ENCODE measurements at places on chromosomes 4 and X.

GRCh38 chr4:156138781-156139280 is 185.2 kb upstream of the CTSO start:
- DNase-seq, result no peak

DNA sequence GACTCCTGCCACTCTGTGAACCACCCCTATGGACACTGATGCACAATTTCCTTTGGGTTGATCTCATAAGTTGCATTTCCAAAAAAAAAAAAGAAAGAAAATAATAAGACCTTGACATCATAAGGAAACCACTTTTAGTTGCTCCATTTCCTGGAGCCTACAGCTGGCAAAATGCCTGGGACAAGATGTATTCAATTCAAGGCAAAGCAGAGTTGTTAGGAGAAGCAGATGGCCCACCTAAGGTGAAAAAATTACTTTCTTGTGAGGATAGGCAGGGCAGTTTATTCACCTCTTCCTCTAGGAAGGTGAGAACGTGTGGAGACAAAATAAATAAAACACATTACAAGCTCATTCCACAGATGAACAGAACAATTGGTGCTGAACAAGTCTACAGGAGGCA is 14.1 kb upstream of the SCRG1 start:
- no peak for DNase-seq

GRCh38 chr4:112938461-112939058 is 110.9 kb upstream of the ANK2 start:
- DNase-seq, result peak; percentile 17

- DNase-seq, result no peak
These were observed 14.8 kb downstream of the GIMD1 start for GRCh38 chr4:106353786-106354185.

DNA sequence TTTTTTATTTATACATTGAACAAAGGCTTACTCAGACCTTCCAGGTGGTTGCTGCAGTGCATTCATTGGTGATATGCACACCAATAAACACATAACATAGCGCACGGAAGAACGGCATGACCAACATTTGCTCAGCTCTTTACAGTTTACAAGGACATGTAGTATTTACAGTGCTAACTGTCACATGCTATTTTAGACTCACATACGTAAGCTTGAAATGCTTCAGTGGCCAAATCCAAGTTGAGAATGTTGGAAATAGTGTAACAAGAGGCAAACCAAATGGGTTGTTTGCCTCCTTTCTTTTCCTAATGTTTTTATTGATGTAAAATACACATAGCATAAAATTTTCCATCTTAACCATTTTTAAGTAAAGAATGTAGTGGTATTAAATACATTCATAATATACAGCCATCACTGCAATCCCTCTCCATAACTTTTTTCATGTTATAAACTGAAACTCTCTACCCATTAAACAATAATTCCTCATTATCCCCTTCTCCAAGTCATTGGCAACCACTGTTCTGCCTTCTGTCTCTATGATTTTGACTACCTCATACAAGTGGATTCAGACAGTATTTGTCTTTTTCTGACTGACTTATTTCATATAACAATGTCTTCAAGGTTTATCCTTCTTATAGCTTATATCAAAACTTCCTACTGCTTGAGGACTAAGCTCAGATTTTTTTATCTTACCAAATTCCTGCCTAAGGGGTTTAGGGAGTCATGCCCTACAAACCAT is 1722.9 kb upstream of the AGA start:
- no peak for DNase-seq

- DNase-seq, result no peak
These were observed 186.1 kb downstream of the TMA16 start for GRCh38 chr4:163680386-163681098.

DNA sequence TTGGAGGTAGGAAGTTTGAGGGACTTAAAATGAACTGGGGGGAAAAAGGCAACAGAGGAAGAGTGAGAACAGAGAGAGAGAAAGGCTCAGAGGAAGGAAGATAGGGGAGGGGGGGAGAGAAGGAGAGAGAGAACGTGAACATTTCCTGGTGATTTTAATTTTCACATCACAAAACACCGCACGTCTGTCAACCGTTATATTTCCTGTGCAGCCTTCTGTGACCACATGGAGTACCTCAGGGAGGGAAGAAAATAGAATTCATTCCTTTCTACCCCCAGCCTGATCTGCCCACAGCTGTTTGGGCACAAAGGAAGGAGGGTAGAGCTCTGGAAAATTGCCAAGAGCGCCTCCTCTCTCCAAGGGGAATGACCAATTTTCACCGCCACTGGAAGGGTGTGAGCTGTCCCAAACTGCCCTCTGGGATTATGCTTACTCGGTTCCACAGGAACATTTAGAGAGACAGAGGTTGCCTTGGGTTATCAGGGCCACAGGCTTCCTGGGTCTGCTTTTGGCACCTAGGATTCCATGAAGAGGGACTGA is 135.7 kb upstream of the MAMLD1 start:
- no peak for DNase-seq

DNA sequence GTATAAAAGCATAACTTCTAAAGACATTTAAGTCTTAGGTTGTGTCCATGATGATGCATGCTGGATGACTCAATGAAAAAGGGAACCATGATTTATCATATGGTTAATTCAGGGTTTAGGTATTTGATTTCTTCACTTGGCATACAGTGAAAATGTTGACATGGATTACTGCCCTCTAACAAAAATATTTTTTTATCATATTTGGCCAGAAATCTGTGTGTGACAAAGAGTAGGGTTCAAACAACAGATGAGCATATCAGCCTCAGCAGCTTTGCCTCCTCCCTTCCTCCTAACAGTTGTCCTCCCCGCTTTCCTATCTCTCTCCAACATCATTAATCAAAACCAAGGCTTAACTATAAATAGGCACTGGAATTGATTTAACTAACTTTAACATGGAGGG is 46.3 kb downstream of the ARHGAP6 start:
- DNase-seq, result no peak

DNA sequence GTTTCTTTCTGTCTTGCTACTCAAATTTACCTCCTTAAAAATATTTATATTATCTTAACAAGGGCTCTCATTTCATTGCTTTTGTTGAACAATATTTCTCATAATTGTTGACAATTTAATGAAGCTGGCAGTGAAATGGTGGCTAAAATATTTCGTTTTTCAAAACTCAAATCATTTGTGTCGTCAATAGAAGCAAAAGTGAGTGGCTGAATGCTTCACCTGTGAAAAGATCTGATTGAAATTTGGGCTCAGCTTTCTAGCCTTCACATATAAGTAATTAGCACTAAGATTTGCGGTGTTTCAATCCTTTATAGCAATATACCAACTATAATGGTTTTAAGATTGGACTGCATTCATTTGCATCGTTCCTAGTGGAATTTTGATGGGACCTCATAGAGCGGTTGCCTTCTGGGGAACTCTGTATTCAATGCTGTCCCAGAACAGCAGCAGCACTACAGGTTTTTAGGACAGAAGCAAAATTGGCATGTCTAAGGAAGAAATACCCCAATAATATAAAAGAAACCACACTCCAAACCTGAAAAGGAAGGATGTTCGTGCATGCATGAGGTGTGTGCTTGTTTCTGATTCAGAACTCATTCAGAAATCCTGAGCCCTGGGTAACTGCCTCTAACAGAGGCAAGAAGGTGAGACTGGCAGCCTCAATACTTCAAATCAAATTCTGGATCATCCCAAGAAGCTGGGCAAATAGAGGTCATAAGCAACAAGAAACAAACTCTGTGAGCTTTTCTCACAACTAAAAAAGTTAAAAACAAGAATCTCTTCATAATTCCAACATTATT is 2.5 kb downstream of the CXCL1 start:
- DNase-seq, result no peak

GRCh38 chr4:16721613-16722291 is 176.7 kb downstream of the LDB2 start:
- no peak for DNase-seq

DNA sequence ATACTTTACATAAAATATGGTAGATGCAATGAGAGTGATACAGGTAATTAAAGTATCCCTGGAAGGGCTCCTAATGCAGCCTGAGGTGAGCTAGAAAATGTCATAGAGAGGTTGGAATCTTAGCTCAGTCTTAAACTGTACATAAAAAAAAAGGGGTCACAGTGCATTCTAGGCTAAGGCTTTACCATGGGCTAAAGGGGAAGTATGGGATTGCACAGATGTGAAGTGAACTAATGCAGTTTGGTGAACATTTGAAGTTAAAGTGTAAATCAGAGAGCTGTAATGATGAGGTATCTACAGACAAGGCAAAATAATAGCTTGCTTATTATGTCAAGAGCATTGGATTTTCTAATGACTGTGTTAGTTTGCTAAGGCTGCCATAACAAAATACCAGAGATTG is 405.9 kb downstream of the ADGRL3 start:
- DNase-seq, result no peak

DNA sequence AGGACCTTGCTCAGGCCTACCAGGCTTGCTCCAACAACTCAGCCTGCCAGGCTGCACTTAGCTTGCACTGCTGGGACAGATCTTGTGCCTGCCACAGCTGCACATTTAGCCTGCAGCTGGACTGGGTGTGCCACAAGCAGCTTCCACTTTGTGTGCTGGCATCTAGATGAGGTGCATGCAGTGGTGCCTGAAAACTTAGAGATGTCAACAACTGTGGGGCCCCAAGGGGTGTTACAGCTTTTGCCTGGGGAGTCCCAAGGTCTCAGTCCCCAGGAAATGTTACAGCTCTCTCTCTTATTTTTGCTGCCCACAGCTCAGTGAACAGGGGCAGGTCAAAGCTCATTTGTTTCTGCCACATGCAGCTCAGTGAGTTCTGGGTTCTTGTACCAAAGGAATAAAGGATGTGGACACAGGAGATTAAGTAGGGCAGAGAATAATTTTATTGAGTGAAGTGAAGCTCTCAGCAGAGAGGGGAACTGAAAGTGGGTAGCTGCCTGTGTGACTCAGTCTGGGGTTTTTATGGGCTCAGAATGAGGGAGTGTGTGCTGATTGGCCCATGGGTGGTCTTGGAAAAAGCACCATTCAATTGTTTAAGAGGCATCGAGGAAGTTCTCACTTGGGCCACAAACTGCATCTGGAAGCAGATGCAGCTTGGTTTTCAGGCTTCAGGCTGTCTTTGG is 828.3 kb downstream of the TECRL start:
- no peak for DNase-seq

DNA sequence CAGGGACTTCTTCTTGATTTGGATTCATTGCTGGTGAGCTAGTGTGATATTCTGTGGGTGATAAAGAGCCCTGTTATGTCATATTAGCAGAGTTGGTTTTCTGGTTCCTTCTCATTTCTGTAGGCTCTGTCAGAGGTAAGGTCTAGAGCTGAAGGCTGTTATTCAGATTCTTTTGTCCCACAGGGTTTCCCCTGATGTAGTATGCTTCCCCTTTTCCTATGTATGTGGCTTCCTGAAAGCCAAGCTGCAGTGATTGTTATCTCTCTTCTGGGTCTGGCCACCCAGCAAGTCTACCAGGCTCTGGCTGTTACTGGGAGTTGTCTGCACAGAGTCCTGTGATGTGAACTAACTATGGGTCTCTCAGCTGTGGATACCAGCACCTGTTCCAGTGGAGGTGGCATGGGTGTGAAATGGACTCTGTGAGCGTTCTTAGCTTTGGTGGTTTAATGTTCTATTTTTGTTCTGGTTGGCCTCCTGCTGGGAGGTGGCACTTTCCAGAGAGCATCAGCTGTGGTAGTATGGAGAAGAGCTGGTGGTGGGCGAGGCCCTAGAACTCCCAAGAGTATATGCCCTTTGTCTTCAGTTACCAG is 373.7 kb downstream of the AR start:
- DNase-seq, result no peak

DNA sequence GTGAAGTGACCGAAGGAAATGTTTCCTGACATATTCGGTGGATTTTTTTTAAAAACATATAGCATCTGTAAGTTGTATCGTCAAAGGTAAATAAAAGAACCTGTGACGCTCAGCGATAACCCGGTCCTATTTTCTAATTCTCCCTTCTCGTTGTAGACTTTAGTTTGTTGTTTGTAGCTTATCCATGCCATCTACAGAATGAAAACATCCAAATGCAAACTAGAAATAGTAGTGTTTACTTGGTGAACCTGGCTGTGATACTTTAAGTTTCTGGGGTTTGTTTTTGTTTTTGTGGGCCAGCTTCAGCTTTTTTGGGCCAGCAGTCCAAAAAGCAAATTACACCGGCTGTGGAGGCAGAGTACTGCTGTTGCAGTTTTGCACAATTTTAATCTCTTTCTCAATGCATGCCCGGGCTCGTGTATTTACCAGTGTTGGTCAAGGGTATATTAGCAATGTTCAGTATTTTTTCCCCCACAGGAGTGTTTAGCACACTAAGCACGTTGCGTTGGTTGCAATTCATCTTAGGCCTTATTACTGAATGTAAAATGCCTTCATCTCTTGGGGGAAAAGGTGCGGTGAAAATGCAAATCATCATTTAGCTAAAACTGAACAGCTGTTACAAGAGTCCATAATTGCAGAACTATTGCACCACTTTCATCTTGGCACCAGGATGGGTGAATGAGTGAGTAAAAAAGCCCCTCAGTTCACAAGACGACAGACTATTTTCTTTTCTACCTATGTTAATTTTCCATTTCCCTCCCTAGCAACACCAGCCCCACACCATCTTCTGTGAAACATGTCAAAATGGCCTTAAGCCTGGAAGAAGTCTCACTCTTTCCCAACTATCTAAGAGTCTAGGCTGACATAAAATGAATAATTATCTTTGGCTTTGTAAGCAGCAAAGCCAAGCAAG is 1.7 kb upstream of the CNOT6L start:
- DNase-seq, result no peak

GRCh38 chrX:56343219-56343618 is 111.1 kb downstream of the KLF8 start:
- DNase-seq, result no peak

GRCh38 chr4:125323654-125324053 is 8.9 kb downstream of the FAT4 start:
- DNase-seq, result no peak
